Activated naive CD4-positive, alpha-beta T cell (primary cell): ENCODE measurements at places on chromosomes 3 and 15.

- no peak for DNase-seq
These were observed 15.5 kb downstream of the TRAK1 start for GRCh38 chr3:42106646-42107045.

GRCh38 chr15:80536231-80536630 lies 132.0 kb downstream of the ARNT2 start:
- DNase-seq, result no peak

DNA sequence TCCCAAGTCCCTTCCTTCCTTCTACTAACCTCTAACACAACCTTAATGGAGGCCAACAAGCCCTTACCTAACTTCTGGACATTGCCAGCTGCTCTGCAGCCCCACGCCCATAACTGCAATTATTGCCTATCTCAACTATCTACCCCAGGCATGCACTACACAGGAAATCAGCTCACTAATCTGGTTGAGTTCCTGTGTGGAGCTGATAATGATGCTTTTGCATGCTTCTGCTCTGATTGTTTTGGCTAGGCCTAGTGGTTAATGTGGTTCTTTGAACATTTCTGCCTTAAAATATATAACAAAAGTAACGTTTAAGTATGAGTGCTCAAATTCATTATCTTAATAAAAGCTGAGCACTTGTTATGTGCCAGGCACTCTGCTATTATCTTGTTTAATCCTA lies 463.9 kb downstream of the MFSD1 start:
- no peak for DNase-seq

GRCh38 chr3:138389144-138389601 lies 40.8 kb downstream of the MRAS start:
- no peak for DNase-seq

DNA sequence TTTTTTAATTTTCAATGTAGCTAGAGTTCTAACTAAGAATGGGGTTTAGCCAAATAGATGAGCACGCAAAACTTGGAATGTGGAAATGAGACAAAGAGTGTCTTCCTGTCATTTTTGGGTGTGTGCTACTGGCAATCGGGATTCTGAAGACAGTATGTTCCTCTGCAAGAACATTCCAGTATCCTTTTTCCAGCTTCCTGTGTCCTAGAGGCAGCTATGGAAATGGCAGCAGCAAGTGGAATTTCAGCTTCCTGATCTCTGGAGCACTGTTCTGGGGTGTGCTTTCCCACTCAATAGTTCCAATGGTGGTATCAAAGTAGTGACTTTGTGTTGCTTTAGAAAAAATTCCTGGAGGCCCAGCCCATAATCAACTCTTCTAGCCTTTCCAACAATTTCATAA lies 642.9 kb upstream of the KCNMB2 start:
- no peak for DNase-seq

DNA sequence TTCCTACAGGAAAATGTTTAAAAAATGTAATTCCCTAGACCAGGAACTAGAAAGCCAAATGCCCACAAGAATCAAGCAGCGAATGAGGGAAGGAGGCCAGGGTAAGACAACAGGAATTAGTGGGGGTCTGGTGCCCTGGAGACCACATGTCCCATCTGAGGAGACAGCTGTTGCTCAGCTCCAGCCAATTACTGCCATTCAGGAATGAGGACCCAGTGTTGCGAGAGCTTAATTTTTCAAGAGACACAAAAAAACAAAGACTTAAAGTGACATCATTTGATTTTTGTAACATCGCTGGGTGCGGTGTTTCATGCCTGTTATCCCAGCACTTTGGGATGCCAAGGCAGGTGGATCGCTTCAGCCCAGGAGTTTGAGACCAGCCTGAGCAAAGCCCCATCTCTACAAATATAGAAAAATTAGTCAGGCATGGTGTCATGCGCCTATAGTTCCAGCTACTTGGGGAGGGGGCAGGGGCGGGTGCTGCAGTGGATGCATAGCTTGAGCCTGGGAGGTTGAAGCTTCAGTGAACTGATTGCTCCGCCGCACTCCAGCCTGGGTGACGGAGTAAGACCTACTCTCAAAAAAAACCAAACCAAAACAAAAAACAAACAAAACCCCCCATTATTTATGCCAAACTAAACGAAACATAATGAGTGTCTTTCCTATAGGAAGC lies 52.8 kb upstream of the LRIG1 start:
- no peak for DNase-seq

- DNase-seq, result no peak
These were observed 731 bp downstream of the FYTTD1 start for GRCh38 chr3:197750396-197750831.

DNA sequence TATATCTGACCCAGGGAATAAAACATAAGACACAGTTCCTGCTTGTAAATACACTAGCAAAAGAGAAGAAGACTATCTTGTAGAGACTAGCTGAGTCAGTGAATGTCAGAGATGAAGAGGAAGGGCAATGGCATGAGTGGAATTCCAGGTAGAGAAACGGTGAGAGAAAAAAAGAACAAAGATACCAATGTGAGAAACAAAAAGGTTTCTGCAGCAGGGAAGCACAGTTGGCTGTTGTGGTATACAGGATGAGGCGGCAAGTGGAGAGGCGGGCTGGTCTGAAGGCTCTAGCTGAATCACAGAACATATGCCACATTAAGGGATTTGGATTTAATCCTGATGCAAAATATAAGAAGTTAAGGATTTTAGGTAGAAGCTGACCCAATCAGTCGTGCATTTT lies 17.1 kb upstream of the TASOR start:
- no peak for DNase-seq
